ENCODE measurements at places on chromosomes 11 and 22.

DNA sequence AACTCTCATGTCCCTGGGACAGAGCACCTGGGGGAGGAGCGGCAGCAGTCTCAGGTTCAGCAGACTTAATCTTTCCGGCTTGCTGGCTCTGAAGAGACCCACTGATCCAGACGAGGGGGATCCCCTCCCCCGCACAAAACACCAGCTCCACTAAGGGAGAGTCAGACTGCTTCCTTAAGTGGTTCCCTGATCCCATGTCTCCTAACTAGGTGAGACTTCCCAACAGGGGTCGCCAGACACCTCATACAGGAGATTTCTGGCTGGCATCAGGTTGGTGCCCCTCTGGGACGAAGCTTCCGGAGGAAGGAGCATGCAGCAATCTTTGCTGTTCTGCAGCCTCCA lies 157.2 kb upstream of the TMEM45B start:
- DNase-seq: no peak

GRCh38 chr22:47209040-47209514 lies 446.6 kb downstream of the TBC1D22A start:
- DNase-seq: no peak

DNA sequence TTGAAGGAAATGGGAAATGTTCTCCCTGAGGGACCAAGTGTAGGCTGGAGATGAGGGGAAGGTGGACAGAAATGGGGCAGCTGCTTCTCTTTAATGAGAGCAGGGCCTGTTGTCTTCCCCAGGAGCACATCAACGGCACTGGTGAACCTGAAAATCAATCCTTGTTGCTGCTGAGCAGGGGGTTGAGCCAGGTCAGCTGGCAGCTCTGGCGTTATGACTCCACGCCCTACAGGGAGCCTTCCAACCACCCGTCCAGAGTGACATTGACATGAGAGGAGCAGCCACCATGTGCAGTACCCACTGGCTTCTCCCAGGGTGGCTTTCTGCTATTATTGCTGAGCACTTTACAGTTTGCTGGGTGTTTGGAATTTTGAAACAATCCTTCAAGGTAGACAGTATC lies 116.9 kb upstream of the LDLRAD3 start:
- DNase-seq: no peak

DNA sequence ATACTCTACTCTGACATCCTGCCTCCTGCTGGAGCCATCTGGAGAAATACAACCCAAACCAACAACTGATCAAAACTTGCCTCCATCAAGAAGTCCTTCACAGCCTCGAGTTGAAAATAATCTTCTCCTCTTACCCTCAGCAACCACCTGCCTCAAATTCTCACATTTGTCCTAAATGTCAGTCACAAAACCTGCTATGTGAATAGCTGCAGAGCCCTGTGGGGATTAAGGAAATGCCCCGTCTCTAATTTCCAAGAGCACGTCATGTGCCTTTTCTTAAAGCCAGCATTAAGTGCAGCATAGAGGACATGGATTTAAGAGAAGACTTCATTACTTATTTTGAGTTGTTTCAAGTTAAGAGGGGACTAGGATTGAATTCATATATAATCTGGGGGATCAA lies 105.9 kb downstream of the TRPC6 start:
- no peak for DNase-seq
